Activated naive CD4-positive, alpha-beta T cell (primary cell): ENCODE measurements at places on chromosomes 3 and 15.

DNA sequence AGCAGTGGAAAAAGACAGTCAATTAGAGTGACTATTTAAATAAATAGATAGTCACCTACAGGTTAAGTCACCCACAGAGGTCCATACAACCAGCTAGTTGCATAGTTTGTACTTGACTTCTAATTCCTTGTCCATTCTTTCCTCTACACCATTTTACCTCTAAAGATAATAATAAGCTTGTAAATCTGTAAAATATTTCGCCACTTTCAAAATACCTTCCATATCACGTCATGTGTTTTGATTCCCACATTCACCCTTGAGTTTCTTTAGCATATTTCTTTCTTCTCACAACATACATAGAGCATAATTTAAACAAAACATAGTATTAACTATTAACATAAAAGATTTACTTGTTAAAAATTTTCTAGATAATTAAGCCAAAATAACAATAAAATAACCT, 689.6 kb downstream of the MECOM start:
- no peak for DNase-seq

GRCh38 chr3:56806407-56806806, 4.7 kb upstream of the ARHGEF3 start:
- no peak for DNase-seq

GRCh38 chr3:109073116-109073515, 44.8 kb downstream of the MORC1 start:
- no peak for DNase-seq

- DNase-seq: no peak
Observed at GRCh38 chr15:68558318-68559305, 20.2 kb upstream of the CORO2B start.

DNA sequence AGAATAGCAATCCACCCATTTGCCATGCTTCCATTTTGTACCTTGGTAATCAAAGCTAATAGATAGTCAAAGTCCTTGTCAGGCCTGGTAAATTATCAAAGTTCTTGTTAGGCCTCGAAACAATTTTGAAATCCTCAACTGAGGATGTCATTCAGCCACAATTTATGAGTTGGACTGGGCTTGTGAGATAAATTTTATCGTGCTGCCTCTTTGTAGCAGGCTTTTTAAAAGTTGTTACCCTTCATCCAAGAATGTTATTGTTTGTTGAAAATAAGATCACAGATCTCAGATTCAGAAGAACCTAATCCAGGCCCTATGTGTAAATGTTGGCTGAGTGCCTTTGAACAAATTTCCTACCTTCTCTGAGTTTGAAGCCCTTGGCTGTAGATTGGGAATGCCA, 143.3 kb upstream of the PROK2 start:
- DNase-seq: no peak

DNA sequence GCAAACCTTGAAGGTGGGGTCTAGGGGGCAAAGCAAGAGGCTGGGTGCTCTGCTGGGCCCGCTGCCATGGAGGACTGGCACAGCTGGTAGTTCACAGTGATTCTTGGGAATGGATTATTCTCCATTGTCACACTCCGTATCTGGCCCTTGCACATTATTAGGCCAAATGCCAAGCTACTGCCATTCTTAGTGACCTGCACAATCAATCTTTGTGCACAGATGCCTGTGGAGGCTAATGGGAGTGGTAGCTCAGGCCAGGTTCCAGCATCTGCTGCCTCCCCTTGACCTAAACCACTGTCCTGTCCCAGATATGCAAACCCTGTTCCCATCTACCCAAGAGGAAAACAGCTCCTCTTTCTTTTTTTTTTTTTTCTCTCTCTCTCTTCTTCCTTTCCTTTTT, 67.5 kb downstream of the TIPARP start:
- no peak for DNase-seq

DNA sequence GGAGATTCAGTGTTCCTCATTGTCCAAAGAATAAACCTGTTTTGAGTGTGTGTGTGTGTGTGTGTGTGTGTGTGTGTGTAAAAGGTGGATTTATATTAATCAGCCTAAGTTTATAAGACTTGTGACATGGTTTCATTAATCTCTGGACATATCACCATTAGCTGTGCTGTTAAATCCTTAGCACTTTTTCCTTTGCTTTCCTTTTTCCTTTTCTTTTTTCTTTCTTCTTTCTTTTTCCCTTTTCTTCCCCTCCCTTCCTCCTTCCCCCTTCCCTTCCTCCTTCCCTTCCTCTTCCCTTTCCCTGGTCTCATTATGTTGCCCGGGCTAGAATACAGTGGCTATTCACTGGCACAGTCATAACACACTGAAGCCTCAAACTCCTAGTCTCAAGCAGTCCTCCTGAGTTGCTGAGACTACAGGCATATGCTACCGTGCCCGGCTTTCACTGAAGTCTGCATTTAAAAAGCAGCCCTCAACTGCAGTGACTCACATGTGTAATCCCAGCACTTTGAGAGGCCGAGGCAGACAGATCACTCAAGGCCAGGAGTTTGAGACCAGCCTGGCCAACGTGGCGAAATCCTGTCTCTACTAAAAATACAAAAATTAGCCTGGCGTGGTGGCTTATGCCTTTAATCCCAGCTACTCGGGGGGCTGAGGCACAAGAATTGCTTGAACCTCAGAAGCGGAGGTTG, 28.6 kb upstream of the ITPKA start:
- DNase-seq: no peak

DNA sequence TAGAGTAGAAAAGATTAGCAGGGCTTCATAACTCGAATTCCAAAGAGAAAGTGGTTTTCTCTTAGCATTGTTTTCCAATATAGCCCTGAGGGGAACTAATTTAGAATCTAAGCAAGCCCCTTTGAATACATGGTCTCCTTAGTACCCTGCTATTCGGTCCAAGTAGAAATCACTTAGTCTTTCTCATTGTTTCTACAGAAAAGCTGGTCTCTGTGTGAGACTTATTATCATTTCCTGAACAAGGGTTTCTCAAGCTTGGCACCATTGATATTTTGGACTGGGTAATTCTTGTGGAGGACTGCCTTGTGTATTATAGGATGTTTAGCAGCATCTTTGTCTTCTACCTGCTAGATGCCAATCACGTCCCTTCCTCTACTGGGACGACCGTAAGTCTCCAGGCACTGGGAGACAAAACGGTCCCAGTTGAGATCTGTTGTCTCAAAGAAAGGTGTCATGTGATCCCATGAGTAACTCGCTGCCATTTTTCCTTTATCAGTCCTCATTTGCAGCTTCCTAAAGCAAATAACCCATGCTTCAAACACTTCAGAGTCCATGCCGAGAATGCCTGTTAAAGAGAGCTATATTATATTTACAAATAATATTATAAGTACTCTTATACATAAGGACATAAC, 230.7 kb upstream of the SLCO3A1 start:
- DNase-seq: no peak

GRCh38 chr3:55159711-55160110, 231.9 kb upstream of the LRTM1 start:
- no peak for DNase-seq

GRCh38 chr3:183619624-183620251, 15.7 kb upstream of the KLHL24 start:
- DNase-seq: no peak

DNA sequence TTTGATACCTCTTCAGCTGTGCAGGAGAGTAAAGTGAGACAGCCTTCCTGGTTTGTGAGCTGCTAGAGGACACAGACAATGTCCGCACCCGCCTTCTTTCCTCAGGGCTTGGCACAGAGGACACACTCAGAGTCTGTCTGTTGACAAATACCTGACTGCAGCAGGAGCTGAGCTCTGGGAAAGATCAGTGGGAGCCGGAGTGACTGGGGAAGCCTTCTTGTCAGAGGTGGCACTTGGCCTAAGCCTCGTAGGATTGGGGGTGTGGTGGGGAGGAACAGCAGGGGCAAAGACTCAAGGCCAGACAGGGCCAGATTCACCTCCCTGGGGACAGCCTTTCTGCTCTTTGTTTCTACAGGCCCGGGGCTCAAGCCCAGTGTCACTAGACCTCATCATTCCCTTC, 3.3 kb upstream of the IL17RC start:
- DNase-seq: no peak

- no peak for DNase-seq
Observed at GRCh38 chr3:68988740-68989139, 24.7 kb downstream of the EOGT start.

- no peak for DNase-seq
Observed at GRCh38 chr3:186464424-186465093, 79.6 kb downstream of the CRYGS start.

DNA sequence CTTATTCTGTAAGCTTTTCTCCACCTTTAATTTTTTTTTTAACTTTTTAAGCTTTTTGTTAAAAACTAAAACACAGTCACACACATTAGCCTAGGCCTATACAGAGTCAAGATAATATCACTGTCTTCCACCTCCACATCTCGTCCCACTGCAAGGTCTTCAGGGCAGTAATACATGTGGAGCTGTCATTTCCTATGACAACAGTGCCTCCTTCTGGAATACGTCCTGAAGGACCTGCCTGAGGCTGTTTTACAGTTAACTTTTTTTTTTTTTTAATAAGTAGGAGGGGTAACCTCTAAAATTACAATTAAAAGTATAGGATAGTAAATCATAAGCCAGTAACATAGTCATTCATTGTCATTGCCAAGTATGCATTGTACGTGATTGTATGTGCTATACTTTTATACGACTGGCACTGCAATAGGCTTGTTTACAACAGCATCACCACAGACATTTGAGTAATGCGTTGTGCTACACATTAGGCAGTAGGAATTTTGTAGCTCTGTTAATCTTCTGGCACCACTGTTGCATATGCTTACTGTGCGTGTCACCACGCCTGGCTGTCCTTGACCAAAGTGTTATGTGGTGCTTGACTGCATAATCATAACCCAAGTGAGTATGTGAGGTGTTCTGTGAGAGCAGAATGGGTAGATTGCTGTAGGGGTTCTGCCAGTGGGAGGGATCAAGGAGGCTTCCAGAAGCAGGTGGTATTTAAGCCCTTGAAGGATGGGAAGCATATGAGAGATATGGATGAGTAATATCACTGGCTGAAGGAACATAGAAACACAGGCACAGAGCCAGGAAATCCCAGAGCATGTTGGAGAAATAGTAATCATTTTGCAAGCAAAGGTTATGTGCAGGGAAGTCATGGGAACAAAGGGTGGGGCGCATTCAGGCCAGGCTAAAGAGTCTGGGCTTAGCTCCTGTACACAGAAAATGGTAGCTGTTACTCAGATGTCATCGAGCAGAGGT, 18.3 kb downstream of the FBXO22 start:
- DNase-seq: no peak

DNA sequence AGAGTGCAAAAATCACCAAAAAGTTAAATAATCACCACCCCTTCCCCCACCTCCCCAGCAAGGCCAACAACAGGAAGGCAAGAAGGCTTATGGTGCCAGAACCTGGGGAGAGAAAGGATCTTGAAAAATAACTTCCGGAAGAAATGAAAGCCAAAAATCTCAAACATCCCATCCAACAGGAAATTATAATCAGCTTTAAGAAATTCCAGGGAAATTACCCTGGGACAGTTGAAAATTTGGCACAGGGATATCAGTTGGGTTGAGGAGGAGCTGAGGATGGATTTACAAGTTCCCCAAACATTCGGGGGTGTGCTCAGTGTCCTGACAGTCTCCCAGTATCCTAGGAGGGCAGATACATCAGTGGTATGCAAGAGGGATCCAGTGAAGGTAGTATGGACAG, 82.7 kb downstream of the POLR2M start:
- DNase-seq: no peak

DNA sequence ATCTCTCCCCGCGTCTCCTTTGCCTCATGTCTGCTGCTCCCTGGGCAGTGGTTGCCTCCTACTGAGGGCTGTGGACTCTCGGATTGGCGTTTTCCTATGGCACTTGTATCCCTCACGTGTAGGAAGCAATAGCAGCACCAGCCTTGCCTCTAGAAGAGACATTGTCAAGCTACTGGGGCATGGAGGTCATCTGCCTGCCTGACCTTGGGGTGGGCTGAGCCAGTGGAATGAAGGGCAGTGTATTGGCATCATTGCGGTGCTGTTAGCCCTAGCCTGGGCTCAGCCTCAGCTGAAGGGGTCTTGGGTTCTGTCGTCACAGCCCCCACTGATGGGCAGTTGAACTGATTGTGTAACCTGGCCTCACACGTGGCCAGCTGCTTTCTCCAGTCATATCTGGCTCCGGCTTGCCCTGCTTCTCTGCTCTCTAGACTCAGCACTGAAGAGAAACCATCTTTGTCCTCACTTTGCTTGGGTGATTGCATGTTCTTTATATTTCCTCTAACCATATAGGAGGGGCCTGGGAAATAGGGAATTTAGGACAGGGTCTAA, 8.1 kb downstream of the ABCF3 start:
- DNase-seq: no peak

- no peak for DNase-seq
Observed at GRCh38 chr3:122680475-122681283, at the start of gene PARP14. PARP14 (plus strand) TSS chr3:122680839; CDS start chr3:122680884, 45 bp downstream.

DNA sequence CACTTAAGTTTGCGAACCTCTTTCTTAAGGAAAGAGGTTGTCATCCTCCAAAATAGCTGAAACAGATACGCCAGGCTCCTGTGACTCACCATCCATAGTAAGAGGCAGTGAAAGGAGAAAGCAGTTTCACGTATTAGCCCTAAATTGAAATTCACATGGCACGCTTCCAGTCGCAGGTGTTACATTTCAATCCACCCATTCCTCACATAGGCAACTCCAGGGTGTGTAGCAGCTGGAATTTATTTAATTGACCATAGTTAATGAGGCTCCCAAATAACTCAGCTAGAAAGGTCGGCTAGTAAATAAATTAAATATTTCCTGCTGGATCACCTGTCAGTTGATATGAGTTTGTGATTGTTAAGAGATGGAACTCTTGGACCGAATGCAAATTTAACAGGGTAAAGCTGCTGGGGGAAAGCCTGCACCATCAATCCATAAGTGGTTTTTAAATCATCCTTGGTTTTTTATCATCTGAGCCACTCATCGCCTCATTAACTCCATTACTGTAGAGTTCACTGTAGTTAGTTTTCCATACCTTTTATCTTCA, 19.6 kb downstream of the NSUN3 start:
- no peak for DNase-seq

DNA sequence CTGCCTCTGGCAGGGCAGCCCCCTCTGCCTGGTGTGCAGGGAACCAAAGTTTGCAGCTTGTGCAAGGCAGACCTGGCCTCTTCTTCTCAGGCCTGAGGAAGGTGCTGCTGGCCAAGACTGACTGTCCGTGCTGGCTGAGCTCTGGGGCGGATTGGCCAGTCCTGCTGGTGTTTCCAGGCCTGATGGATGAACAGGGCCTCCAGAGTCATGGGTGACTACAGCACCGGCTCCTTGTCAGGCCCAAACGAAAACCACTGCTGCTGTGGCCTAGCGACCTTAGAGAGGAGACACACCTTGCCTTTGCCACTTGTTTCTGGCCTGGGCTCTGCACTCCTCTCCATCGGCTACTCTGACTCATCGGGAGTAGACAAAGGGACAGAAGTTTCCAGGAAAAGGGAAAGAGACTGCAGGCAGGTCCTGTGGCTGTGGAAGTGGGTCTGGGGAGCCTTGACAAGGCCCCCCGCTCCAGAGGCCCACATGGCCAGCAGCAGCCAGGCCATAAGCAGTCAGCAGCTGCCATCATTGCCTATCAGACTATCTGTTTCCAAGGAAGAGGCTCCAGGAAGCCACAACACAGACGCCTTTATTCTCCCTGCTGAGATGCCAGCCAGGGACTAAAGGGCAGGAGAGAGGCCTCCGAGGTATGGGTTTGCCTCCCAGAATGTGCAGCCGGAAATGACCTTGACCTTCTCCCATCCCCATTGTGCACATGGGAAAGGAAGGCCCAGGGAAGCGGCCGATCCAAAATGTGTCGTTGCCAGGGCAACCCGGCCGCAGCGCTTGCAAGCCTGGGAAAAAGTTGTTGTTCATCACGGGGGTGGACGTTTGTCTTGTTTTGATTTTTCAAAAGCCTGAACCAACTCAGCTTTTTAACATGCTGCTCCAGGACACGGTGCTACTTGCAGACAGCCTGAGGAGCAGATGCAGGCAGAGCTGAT, 160.5 kb downstream of the CHSY1 start:
- no peak for DNase-seq
